ENCODE measurements at places on chromosomes 1 and 21.

DNA sequence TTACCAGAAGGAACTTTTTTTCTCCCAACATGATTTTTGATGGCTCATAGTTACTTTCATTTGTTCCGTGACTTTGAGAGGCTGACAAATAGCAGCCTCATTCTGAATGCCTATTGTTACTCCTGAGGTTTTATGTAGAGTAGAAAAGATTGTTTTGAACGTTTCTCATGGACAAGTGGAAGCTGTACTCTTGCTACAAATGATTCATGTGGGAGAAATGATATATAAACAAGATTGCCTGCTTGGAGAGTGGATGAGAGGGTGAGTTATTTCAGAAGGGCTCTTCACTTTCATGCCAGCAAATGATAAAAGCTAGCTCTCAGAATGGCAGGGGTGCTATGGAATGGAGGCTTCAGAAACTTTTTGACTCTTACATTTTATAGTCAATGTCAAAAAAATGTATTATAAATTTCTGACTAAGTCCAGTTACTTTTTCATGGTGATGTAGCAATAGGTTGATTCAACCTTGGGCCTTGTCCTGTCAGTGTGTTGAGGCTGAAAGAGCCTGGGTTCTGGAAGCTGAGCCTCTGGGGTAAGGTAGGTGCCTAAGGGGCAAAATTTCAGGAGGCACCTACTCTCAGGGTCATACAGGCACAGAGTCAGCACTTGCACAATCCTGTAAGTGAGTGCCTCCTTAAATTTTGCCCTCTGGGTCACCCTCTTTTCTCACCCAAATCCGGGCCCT, 19.4 kb downstream of the JUN start:
- H3K27ac ChIP-seq: peak overlapping the region; percentile 67
- H3K27me3 ChIP-seq: no peaks in the 10 kb centered on the region
- no peak for DNase-seq
- no peaks in the 10 kb centered on the region for H3K36me3 ChIP-seq

- no peak for DNase-seq
- no peaks in the 10 kb centered on the region for H3K36me3 ChIP-seq
- no peaks in the 10 kb centered on the region for H3K4me1 ChIP-seq
- H3K4me3 ChIP-seq: no peak overlapping the region
- H3K27me3 ChIP-seq: no peaks in the 10 kb centered on the region
Observed at GRCh38 chr1:119075614-119076013, 64.8 kb downstream of the WARS2 start.

DNA sequence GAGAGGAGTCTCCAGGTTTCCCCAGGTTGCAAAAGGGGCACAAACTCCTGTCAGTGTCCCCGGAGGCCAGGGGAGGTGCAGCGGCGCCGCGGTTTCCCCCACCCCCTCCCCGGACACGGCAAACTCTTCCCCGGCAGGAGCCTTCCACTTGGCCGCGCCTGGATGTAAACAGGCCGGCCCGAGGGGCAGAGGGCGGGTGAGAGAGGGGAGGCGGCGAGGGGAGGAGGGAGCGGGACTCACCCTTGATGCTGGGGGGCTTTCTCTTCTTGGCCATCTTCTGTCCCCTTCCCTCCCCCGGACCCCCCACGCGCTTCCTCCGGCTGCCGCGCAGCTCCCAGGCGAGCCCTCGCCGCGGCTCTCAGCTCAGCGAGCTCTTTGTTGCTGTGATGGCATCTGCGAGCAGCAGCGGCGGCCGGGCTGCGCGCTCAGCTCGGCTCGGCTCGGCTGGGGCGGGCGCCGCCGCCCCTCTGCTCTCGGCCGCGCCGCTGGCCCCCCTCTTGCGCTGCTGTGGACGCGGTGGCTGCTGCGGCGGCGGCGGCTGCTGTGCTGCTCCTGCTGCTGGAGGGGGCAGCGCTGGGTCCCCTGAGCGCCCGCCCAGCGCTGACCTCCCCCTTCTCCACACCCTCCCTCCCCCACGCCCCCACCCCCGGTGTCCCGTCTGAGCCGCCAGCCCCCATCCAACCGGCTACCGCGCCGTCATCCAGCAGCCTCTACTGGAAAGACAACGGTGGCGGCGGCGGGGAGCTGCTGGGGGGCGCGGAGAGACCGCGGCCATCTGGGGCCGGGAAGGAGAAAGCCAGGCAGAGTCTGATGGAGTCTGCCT, 4.9 kb upstream of the SLC44A5 start:
- peak overlapping the region; percentile 38 for H3K4me3 ChIP-seq
- DNase-seq: peak; percentile 55
- peaks cover 26% of the 10 kb centered on the region for H3K4me1 ChIP-seq
- H3K27ac ChIP-seq: no peak overlapping the region
- H3K27me3 ChIP-seq: peaks cover 3% of the 10 kb centered on the region

- no peaks in the 10 kb centered on the region for H3K27me3 ChIP-seq
- H3K4me3 ChIP-seq: no peak overlapping the region
- DNase-seq: no peak
- no peak overlapping the region for H3K27ac ChIP-seq
- no peaks in the 10 kb centered on the region for H3K36me3 ChIP-seq
Observed at GRCh38 chr1:100657876-100658715, 61.4 kb upstream of the VCAM1 start.

- no peaks in the 10 kb centered on the region for H3K4me1 ChIP-seq
- H3K4me3 ChIP-seq: no peak overlapping the region
- H3K27me3 ChIP-seq: no peaks in the 10 kb centered on the region
- no peak overlapping the region for H3K27ac ChIP-seq
- H3K36me3 ChIP-seq: no peaks in the 10 kb centered on the region
Observed at GRCh38 chr1:164953098-164953497, 394.1 kb downstream of the PBX1 start.

- no peak overlapping the region for H3K27ac ChIP-seq
- H3K27me3 ChIP-seq: no peaks in the 10 kb centered on the region
Observed at GRCh38 chr21:24224422-24224821, 1382.9 kb downstream of the MRPL39 start.

- peak; percentile 96 for DNase-seq
- H3K4me1 ChIP-seq: peaks cover 18% of the 10 kb centered on the region
- peak overlapping the region; percentile 54 for H3K4me3 ChIP-seq
- no peaks in the 10 kb centered on the region for H3K27me3 ChIP-seq
Observed at GRCh38 chr1:16612332-16613172, 812 bp downstream of the NBPF1 start.

DNA sequence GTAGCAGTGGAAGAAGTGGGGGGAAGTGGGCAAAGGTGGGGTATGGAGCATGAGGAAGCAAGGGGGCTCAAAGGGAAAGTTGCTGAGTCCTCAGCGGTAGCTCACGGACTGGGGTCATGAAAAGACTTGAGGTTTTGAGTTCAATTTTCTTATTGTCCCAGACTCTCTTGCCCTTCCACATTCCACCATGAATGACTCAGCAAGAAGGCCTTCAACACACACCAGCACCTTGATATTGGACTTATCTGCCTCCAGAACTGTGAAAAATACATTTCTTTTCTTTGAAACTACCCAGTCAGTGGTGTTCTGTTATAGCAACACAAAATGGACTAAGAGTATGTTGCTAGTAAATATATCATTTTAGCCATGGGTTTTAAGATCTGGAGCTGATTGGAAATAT, 17.3 kb upstream of the RHBDL2 start:
- H3K4me3 ChIP-seq: no peak overlapping the region
- no peak overlapping the region for H3K27ac ChIP-seq
- H3K4me1 ChIP-seq: no peaks in the 10 kb centered on the region
- H3K27me3 ChIP-seq: no peaks in the 10 kb centered on the region
- DNase-seq: no peak

GRCh38 chr1:167794043-167794442, 72.3 kb downstream of the MPZL1 start:
- H3K36me3 ChIP-seq: peaks cover 13% of the 10 kb centered on the region
- no peak overlapping the region for H3K27ac ChIP-seq
- no peak for DNase-seq
- peaks cover 11% of the 10 kb centered on the region for H3K4me1 ChIP-seq
- no peak overlapping the region for H3K4me3 ChIP-seq

GRCh38 chr1:4397196-4397595, 257.2 kb upstream of the AJAP1 start:
- no peak overlapping the region for H3K4me3 ChIP-seq
- H3K4me1 ChIP-seq: no peaks in the 10 kb centered on the region
- DNase-seq: no peak

DNA sequence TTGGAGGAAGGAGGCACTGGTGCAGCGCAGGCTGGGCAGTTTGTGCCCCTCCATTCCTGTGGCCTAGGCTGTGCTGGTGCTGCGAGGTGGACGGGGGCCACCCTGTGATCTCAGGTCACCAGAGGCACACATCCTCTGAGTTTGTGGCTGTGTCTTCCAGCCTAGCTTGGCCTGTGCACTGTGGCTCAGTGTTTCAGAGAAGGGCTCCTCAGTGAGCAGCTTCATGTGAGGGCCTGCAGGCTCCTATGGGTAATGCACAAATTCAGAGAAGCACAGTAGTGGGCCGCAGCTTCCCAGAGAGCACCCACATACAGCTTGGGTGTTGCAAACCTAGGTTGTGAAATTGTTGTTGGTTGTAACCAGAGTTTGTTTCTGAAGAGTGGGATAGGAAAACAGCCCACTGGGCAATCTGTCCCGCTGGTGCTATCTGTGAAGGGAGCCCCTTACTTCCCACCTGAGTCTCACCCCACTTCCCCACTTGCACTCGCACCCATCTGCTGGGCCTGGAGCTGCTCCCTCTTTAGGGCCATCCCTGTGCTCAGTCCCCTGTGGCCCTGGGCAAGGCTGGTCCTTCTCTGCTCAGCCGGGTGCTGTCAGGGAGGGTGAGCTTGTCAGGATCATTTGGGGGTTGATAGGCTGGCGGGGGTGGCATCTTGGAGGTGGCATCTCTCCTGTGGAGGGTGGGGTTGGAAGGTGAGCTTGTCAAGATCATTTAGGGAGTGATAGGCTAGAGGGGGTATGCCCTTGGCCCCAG, 30.2 kb downstream of the SNAP47 start:
- no peaks in the 10 kb centered on the region for H3K27me3 ChIP-seq
- no peaks in the 10 kb centered on the region for H3K4me1 ChIP-seq
- H3K4me3 ChIP-seq: no peak overlapping the region
- peaks cover 12% of the 10 kb centered on the region for H3K36me3 ChIP-seq
- H3K27ac ChIP-seq: no peak overlapping the region
